Urothelium cell line (cell line): ENCODE measurements at places on chromosomes 4 and X.

DNA sequence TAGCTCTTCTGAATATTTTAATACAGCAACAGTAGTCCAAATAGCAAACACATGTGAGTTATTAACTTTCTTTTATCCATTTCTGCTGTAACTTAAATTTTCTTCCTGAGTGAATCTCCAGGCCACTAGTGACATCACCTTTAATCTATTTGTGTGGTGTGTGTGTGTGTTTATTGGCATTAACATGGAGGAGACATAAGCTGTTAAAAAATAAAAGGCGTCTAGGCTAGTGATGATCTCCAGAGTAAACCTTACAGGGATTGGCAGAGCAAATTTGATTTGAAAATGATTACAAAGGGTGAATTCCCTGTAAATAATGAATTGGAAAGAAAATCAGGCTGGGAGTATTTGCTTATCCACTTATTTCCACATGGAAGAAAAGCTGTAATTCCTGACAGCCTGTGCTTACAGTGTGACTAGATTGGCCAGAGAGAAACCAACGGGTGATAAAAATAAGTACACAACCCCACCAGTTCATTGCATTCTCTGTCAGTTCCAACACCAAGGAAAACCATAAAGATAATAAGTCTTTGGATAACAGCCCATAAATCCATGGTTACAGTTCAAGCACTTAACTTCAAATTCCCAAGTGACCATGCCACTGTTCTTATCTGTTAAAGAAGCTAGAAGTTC, 186.1 kb downstream of the ENOX2 start:
- no peak for DNase-seq

DNA sequence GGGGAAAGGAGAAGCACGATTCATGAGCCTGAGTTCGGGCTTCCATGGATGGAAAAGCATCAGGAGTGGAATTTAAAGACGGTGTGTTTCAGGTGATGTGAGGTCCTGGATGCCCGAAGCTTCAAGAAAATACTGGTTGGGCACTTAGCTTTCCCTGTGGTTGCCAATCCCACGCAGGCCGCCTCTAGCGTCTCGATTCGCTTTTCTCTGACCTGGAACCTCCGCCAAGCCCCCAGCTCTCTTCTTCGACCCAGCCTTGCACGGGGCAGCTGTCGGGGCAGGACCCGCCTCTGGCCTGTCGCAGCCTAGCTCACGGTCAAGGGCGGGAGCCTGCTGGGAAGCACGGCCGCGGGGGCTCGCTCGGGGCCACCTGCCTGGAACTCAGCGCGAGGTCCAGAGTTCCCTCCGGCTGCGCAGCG, 308 bp upstream of the TLR2 start:
- DNase-seq: no peak

DNA sequence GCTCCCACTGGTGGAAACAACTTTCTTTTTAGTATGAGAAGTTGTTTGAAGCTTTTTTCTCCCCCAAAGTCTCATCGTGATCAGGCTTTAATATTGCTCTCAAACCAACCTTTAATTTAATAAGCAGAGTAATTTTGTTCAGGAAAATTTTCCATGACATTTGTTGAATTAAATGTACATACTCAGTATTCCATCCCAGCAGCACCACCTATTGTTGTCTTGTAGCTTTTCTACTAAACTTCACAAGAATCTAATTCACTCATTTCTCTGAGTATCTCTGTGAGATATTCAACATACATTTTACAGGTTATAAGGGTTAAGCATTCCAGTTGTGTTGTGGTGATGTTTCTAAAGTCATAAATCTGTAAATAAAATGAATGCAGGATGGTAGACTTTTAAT, 218.3 kb upstream of the HAND2 start:
- no peak for DNase-seq

DNA sequence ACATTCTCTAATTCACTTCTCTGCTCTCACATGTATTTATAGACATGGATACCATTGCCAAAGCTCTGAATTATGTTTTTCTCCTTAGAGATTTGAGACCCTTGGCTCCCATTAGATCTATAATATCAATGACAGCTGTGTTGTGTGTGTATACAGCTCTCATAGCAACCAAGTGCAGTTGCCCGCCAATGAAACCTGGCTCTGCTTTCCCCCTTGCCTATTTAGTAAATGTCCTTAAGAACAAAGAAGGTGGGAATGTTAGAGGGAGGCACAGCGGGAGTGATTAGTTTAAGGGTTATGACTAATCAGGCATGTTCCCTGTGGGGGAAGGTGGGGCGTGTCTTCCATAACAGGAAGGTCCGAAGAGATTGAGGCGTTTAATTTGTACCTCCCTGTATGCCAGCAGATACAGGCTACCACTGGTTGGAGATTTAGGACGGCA, 100.5 kb upstream of the TBC1D9 start:
- DNase-seq: peak; percentile 61

- DNase-seq: no peak
Measured at GRCh38 chr4:42724451-42724850, 67.5 kb upstream of the ATP8A1 start.

DNA sequence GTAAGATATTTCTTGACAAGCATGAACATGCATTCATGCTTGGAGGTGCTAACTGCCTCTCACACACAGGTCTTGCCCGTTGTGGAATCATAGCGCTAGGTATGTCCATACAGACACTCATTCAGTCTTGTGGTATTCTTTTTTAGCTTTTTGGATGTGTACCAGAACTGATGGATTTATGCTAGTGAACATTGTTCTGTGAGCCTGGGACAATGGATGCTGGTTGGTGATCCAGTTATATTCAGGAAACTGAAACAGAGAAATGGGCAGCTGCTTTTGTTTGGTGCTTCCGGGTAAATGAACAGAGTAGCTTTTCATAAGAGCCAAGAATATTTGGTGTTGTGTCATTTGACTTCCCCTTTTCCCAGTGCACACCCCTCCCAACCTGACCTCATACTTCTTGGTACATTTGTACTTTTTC, 78.9 kb upstream of the SLC4A4 start:
- no peak for DNase-seq

DNA sequence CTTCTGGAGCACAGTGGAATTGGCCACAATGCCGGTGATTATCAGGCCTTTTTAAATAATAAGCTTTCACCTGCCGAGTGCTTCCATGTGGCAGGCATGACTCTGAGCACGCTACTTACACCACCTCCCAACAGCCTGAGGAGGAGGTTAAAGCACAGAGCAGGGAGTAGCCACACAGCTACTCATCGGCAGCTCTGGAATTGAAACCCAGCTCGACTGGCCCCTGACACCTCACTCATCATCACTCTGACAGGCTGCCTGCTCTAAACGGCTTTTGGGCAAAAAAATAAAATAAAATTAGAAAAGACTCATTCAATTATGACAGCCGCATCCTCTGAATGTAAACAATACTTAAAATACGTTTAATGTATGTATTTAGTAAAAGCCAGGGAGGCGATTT, 326.4 kb upstream of the NOCT start:
- no peak for DNase-seq

DNA sequence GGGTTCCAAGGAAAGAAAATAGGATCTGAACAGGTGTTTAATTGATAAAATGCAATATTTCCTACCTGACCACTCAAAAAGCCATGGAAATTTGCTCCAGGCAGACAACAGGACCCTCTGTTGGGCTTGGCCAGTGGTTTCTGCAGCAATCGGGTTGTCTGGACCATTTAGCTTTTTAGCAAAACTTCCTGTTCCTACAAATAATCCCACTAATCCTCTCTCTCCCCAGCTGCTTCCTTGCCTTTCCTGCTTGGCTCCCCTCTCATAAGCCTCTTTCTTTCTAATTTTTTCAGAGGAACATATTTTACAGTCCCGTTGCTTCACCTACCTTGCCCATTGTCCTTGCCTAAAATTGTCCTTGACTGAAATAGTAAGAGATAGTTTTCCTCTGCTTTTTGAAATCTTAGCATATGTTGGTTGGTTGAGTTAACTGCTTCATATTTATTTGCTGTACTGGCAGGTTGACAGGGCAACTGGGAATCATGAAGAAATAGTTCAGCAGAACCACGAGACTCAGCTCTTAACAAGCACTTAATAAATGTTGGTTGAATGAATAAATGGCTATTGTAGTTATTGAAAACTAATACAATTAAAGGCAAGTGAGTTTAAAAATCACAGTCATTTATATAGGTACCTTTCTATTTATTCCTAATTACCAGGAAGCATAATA, 259.8 kb downstream of the KCNIP4 start:
- DNase-seq: no peak

DNA sequence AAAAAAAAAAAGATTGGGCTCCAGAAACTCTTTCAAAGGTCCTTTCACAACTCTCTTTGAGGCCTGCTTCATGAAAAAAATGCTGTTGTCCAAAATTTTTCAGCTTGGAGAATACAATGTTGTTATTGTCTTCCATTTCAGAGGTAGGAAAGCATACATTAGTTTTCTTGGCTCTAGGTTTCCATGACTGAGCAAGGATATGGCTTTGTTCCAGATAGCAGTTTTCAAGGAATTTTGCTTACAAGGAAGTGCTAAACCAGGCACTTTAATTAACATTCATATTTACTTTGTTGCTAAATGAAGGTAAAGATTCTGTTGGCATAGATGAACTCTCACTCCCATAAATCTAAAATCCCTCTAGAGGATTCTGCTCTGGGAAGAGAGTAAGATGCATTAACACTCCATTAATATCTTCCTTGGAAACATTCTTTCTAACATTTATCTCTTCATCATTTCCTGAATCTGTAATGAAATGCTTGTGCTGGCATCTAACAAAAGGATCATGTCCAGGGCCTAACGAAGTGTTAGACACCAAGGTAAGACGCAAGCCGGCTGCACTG, 118.4 kb downstream of the COL25A1 start:
- no peak for DNase-seq

GRCh38 chr4:16027114-16027513, 56.7 kb downstream of the PROM1 start:
- DNase-seq: no peak

DNA sequence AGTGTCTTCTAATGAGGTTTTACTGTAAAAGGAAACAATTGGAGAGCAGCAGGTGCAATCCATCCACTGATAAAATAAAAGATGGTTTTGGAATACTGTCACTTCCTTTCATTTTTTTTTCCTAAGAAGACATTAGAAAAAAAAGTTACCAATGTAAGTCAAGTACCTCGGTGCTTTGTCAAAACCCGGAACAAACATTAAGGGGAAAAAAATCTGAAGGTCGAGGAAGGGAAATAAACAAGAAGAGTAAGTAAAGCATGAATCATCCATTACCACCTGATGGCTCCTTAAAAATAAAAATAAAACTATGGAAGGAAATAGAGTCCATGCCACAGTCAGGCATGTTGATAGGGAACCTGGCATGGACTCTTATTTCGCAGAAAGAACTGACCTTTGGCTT, 15.3 kb upstream of the XPNPEP2 start:
- DNase-seq: no peak

DNA sequence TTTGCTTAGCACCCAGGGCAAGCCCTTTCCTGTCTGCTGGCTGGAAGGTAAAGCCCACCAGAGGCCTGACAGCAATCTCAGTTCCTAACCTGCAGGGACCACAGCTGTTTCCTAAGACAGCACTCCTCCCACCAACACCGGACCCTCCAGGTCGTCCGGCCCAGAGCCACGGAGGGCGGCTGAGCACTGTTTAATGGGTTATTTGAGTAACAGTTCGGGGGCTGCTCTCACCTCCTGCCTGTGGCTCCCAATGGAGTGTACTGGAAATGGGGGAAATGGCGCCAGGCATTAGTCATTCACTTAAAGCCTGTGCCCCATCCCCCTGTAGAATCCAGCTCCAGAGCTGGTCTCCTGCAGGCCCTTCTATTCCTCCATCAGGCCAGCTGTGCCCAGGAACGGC, 81.6 kb upstream of the ADRA2C start:
- DNase-seq: no peak

GRCh38 chr4:91064157-91064853, 937.1 kb downstream of the CCSER1 start:
- peak; percentile 24 for DNase-seq

DNA sequence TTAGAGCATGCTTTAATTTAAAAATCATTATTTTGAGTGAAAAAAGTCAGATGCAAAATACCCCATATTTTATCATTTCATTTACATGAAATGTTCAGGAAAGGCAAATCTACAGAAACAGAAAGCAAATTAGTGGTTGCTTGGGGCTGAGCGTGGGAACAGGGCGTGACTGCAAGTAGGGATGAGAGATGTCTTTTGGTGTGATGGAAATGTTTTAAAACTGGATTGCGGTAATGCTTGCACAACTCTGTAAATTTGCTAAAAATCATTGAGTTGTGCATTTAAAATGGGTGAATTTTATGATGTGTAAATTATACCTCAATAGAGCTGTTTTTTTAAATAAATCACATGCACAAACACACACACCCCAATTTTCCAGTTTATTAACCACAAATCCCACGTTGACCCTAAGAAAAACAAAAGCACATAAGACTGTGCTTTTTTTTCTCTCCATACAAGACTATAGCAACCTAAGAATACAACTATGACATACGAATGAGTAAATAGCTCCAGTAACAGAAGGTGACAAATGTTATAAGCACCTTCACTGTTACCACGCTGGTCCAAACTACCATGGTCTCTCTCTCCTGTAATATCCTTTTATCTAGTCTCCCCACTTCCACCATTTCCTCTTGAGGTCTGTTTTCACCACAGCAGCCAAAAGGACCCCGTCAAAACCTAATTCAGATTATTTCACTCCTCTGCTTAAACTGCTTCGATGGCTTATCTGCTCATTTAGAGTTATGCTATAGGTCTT, 37.2 kb downstream of the FRMD7 start:
- no peak for DNase-seq

- DNase-seq: peak; percentile 17
Measured at GRCh38 chr4:140726776-140727500, 29.2 kb downstream of the TBC1D9 start.

DNA sequence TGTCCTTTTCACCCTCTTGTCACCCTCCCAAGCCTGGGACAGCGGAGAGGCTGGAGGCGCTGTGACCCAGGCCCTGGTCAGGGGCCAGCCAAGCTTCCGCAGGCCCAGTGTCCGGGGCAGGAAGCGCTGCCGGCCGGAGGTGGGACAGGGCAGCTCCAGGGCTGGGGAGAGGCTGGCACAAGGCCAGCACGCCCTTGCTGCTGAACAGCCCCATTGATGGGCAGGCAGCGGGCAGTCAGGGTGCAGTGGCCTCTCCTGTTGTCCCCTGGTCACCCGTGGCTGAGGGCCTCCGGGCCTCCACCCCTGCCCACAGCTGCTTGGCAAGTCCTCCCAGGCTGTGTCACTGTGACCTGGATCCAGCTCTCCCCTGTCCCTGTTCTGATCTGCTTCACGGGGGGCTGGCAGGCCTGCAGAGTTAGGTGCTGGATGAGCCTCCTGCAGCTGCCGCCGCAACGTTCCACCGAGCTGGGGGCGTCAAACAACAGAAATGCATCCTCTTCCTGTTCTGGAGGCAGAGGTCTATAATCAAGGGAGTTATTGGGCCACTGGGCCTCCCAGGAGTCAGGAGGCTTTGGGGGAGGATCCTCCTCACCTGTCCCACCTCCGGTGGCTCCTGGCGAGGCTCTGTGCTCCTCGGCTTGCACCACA, 107.9 kb downstream of the PSAPL1 start:
- no peak for DNase-seq

GRCh38 chr4:2436301-2436700, 17.5 kb downstream of the CFAP99 start:
- DNase-seq: no peak
